ENCODE measurements at places on chromosomes 1 and 21.

GRCh38 chr21:35035581-35035980 is 13.5 kb downstream of the RUNX1 start:
- no peak for DNase-seq

DNA sequence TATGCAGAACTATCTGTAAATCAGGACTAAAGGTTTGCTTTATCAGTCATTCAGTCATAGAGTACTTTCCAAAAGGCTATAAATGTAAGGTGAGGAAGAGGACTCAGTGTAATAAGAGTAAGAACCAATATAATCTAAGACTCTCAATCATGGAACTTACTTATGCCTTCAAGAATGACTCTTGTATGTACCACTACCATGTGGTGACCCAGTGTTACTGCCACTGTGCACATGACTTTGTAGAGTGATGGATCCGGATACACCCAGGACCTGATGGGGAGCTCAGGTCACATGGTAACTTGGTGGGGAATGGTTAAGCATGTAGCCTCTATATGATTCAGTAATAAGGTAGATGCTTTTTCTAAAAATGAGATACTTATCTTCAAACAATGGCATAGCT is 2099.8 kb downstream of the MRPL39 start:
- no peak for DNase-seq

DNA sequence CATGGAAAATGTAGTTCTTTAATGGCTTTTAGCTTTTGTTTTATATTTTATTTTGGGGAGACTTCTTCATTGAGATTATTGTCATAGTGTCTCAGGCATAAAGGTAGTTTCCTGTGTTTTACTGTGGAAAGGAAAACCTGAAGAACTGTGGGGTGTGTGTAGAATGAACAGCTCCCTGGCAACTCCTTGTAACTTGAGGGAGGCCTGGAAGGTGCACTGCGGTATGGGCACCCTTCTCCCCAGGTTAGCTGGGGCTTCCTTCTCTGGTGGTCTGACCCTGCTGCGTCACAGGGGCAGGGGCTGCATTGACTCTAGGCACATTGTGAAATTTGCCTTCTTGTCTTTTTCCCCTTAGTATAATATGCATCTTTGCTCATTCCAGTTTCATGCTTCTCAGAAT is 1.7 kb downstream of the ATP1B1 start:
- no peak for DNase-seq

GRCh38 chr1:214067397-214067796 is 79.6 kb downstream of the PROX1 start:
- no peak for DNase-seq

GRCh38 chr1:91303165-91303564 is 101.5 kb downstream of the HFM1 start:
- no peak for DNase-seq

DNA sequence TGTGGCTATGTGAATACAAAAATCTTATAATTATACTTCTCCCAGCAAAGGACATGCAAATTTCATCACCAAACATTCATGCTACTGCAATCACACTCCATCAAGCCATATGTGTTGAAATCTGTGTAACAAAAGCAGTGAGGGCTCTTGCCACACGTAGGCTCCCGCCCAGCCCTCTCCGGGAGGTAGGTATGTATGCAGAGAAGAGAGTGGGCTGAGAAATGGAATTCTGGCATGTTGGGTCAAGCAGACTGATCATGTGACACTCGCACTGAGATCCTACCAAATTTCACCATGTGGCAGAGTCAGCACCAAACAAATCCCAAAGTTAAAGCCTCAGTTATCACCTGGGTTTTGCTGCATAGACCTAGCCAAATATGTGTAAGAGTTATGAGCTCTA is 49.7 kb downstream of the APP start:
- DNase-seq: no peak

DNA sequence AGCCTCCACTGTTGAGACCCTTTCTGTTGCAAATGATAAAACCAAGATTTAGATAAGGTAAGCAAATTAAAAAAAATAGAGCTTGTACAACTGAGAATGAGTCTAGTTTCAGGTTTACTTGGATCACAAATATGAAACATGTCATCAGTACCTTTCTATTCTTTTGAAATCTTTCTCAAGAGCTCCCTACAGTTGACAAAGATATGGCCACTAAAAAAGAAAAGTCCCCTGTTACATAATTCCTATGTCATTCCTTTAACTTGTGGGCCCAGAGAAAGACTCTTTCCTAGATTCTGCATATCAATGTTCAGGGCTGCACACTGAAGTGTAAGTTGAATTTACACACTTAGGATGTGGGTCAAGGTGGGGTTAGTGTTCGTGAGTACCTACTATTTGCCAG is 168.1 kb downstream of the PLA2G4A start:
- DNase-seq: no peak

DNA sequence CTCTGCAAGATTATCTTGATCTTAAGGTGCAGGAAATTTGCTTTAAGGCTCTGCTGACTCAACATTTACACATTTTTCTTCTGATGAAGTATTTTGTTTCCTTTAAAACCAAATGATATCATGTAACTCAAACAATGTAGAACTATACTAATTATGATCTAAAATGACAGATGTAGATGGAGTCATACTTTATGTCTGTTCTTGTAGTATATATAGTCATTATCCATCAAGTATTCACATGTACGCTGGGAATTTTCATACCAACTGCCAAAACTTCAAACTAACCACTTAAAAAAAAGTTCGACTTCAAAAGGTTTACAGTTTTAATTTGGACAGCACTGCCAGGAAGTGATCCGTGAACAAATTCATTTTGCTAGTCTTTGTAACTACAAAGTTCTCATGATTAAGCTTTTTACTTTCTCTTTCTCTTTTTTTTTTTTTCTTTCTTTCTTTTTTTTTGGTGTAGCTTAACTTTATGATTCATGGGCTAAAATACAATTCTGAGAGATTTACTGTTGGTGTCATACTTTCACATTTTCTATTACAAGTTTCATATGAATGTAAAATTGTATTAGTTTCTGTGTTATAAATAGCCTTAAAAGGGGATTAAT is 509.0 kb upstream of the CXADR start:
- no peak for DNase-seq

DNA sequence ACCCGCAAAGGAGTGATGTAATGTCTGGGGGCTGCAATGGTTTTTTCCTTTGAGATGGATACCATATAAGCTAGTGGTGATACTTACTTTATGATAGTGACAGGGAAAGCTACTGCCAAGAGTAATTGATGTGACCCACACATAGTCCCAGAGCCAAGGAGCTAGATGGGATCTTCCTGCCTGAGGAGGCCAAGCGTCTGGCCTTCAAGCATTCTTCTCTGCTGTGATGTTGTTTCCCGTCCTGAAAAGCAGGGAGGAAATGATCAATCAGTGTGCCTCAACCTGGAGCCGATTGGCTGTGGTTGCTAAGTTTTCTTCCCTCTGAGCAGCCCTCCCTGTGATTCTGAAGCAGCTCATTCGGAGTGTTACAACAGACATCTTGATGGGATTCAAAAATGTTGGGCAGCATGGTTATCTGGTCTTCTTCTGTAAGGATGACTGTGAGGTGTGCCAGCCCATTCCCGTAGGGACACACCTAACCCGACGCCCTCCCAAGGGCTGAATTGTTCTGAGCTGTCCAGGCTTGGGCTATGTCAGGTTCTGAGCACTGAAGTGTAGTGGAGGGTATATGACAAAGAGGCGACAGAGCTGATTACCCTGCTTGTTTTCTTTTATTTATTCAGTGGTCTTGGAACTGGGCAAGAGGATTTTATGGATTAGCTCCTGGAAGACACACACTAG is 56.7 kb downstream of the UCK2 start:
- no peak for DNase-seq

DNA sequence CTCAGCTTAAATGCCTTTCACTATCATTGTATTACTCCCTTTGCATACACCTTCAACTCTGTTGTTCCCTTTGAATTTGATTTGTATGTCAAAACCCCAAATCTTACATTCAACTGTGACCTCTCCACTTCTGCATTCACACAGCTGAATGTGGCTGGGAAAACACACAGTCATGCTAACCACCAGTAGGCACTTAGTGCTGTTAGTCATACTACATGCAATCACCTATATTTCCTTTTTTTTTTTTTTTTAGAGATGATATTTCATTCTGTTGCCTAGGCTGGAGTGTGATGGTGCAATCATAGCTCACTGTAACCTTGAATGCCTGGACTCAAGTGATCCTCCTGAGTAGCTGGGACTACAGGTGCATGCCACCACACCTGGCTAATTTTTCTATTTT is 16.2 kb downstream of the BTBD8 start:
- no peak for DNase-seq

DNA sequence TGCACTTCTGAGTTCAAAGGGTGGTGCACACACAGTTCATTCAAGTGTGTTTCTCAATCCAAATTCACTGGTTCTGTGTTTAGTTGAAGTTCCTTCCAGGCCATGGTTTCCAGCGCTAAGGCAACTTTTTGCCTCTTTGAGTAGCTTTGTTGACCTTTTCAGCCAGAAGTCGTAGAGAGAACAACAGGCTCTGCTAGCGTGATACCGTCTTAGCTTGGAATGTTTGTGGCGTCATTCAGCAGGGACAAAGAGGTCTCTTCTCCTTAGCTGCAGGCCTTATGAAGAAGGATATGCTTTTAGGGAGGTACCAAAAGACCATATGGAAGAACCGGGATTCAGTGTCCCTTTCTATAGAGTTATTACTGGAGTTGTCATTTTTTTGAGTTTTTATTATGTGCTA is 65.7 kb downstream of the CNIH3 start:
- DNase-seq: no peak

DNA sequence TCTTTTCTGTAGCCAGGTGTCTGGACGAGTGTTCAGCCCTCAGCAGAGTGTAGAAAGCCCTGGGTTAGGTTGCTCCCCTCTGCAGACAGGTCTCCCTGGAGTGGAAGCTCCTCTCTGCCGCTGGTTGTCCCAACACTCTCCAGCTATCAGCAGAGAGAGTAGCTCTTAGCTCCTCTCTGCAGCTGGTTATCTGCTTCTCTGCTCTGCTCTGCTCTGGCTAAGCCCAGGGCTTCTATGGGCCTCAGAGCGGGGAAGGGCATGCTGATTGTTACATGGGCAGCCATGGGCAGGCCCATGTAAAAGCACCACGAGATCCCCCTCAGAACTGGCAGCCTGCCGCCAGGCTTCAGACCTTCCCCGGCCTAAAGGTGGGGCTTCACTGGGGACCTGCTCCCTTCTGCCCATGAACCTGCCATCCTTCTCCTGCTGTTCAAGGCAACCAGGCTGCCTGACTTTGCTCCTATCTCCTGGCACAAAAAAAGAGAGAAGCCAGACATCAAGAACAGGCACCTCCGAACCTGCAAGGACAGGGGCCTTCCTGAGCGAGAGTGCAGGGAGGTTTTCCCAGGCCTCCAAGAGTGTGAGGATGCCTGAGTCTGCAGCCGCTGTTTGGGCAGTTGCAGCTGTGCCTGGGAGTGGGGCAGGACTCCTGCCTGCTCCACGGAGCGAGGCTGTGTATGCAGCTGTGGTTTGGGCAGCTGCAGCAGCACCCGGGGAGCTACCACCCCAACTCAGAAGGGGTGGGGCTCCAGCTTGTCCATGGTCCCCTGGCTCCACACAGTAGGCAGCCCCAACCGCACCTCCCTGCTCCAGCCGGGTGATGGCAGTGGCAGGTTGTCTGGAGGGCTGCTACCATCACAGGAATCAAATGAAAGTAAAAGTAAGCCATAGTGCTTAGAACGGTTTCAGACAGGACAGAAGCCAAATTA is 973.7 kb downstream of the LTN1 start:
- peak; percentile 20 for DNase-seq

DNA sequence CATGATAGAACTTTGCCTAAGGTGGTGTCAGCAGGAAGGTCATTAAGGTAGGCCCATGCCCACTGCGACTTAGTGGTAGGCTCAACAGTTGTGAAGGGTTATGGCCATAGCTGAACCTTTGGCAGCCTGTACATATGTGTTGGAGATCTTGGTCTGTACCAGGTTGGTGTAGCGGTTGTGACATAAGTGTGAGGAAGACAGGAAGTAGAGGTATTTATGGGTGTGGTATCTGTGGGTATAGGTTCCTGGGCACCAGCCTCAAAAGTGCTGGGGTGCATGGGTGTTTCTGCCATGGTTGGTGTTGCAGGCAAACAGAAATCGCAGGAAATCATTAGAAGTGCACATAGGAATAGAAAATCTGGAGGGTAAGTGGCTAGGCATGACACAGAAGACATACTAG is 18.6 kb upstream of the LRIF1 start:
- DNase-seq: no peak

GRCh38 chr1:80925130-80925805 is 875.5 kb upstream of the ADGRL2 start:
- DNase-seq: no peak

- no peak for DNase-seq
Measured at GRCh38 chr1:175095978-175096607, 28.5 kb downstream of the TNN start.

- no peak for DNase-seq
Measured at GRCh38 chr1:190373705-190374336, 103.8 kb downstream of the BRINP3 start.

DNA sequence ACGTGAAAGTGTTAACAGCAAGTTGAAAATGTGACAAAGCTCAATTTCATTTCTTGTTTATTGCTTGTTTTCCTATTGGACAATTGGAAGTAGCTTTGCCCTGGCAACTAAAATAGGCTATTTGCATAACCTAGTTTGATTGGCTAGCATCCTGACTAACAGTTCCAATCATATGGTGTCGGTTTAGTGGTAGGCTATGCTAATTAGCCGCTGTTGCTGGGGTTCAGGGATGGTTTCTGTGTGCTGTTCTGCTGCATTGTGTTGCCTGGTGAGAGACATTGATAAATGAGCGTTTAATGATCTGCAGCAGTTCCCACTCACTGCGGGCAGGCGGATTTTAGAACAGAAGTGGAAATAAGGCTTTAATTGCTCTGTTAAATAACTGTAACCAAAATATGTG is 68.5 kb downstream of the DYRK1A start:
- peak; percentile 22 for DNase-seq

DNA sequence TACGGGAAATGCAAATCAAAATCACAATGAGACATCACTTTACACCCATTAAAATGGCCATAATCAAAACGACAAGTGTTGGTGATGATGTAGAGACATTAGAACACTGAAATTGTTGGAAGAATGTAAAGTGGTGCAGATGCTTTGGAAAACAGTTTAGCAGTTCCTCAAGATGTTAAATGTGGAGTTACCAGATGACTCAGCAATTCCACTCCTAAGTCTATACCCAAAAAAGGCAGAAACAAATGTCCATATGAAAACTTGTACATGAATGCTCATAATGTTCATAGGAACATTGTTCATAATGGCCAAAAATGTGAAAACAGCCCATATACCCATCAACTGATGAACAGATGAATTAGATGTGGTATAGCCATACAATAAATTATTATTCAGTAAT is 267.4 kb downstream of the KCNH1 start:
- DNase-seq: no peak

GRCh38 chr21:42144679-42145568 is 73.8 kb downstream of the UMODL1 start:
- DNase-seq: no peak

DNA sequence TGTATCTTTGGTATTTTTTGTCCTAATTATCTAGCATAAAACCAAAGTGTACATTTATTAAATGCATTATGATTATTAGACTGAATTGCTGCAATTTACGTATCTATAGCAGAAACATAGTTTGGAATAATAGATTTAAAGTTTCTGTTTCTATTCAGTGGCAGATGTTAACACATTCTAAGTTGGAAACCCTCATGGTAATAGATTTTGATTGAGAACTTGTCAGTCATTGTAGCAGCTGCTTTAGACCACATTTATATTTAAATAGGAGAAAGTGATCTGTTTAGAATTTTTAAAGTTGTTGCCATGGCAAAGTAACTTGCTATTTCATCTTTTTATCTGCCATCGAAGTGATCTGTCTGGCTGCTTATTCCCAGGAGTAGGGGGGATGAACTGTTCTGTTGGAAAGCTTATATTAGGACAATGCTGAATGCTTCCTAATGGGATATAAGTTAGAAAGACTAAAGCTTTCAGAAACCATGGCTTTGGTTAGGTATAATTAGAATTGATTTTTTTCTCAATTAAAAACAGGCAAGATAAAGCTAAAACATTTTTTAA is 61.6 kb downstream of the HS2ST1 start:
- DNase-seq: no peak

Measured in brain pericyte (primary cell).